Glomerular endothelial cell (primary cell): ENCODE measurements at places on chromosomes 11 and 22. TPM values are rescaled to one million over a fixed set of nuclear protein-coding genes. Genes with fewer than 3 reads are reported as not detected.

- DNase-seq, result no peak
Observed at GRCh38 chr11:35045236-35045820, 93.6 kb upstream of the CD44 start.

- DNase-seq, result no peak
Observed at GRCh38 chr11:88293931-88294330, 43.6 kb downstream of the CTSC start.

DNA sequence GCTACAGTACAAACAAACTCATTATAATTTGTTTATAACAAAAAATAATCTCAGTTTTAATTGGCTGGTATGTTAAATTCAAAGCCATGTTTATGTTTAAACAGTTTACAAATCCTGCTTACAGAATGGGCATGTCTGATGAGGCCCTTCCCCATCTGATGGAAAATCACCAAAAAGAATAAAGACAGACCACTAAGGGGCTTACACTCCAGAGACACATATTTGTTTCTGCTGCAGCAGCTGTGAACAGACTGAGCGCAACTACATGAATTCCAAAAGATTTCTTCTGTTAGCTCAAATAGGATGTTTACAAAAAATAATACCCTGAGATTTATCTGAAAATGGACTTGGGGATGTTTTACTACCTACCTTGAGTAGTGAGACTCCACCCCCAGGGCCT lies 174.7 kb upstream of the PITPNB start:
- no peak for DNase-seq

DNA sequence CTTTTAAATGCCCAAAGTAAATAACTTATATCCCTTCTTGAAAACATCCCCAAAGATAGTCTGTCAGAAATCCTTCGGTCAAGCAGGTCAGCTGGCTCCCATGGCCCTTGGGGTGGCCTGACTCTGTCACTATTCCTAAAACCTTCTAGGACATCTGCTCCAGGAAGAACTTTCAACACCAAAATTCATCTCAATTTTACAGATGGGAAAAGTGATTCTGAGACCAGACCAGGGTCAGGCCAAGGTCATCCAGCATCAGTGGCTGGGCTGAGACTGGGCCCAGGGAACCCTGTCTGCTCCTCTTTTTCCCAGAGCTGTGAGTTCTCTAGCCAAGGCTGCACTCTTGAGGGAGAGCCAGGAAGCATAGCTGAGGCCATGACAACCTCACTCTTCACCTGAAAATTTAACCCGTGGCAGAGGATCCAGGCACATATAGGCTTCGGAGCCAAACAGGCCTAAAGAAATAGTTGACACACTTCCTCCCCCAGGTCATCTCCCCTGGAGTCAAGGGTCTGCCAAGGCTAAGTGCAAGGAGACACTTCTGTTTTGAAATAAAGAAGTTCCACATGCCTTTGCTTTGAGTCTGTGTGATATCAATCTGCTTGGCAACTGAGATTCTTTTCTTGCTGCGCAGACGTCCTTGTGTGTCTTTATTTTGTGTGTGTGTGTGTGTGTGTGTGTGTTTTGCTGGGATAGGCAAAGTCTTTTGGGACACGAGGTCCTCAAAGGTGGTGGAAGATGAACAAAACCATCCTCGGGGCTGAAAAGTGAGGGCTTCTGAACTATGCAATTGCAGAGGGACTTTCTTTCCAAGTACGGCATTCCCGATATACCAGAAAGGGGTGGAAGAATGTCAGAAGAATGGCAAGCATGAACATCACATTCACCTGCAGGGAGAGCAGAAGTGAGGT lies 16.8 kb upstream of the PRG2 start:
- no peak for DNase-seq

- peak; percentile 39 for DNase-seq
Observed at GRCh38 chr22:39634530-39635405, 64.2 kb downstream of the CACNA1I start.

DNA sequence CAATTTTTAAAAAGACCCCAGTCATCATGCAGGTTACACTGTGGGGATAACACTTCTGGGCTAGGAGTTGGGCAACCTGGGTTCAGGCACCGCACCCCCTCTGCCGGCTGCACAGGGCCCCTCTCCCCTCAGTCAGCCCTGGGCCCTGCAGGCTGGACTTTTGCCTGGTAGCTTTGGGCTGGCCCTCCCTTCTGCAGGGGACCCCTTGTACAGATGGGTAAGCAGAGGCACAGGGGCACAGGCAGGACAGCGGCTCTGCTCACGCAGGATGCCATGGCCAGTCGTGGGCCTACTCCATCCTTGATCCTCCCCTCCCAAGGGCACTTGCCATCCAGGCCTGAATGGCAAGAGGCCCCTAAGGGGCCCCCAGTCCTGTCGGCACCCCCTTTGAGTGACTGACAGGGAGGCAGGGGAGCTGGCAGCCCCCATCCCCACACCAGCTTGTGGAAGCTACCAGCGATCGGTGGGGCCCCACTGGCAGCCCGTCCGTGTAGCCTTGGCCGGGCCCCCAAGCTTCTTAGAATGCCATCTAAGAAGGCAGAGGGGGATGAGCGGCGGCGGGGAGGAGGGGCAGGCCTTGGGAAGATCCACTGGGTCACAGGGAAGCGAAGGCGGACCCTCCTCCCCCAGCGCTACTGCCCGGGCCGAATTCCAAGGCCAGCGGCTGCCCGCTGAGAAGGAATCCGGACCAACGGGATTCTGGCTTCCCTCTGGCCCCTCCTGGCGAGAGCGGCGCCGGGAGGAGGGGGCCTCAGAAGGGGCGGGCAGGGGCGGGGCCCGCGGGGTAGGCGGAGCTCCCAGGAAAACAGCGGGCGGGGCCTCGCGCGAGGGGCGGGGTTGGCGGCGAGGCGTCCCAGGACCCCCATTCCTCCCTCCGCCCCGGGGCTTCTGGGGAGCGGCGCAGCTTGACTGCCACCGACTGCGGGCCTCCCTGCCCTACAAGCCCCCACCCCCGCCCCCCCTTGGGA lies 6.8 kb upstream of the CHKA start:
- DNase-seq, result no peak

RHOG gene
- 92.0 and 95.3 TPM in 2 replicates for total RNA-seq

- DNase-seq, result peak; percentile 80
Observed at GRCh38 chr11:117907276-117908108, 21.7 kb downstream of the TMPRSS13 start.

- DNase-seq, result no peak
Observed at GRCh38 chr11:106619320-106619990, 398.8 kb downstream of the GUCY1A2 start.

DNA sequence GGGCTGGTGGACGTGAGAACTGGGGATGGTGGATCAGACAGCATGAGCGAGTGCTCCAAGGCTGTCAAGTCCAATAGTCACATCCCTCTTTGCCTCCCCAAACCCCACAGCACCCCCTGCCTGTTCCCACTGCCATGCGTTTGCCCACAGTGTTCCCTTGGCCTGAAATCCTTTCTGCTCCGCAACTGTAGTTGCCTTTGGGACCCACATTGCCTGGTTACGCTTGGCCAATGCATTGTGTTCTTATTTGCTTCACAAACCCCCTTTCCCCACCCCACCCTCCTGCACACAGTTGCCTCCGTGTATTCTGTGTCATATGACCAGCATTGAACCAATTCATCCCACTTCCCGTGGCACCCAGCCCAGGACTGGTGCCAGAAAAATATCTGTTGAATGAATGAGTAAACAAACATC lies 2.1 kb upstream of the KIAA0930 start:
- DNase-seq, result no peak

DNA sequence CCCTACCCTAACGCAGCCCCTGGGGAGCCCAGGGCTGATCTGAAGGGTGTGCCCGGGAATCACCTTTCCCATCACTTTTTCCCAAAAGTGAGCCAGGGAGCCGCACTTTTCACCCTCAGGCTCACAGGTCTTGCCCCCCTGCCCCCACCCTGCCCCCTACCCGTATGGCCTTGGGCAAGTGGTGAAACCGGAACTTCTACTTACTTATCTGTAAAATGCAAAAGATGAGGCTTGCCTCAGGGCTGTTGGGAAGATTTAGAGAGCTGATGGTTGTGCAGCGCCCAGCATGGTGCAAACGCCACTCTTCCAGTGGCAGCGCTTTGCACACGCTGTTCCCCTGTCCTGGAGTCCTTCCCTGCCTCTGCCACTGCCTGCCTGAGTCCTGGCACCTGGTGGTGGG lies 8.0 kb downstream of the SYT12 start:
- DNase-seq, result no peak

GRCh38 chr11:16917941-16918340 lies 96.3 kb downstream of the PLEKHA7 start:
- DNase-seq, result no peak

CNGA4 gene
- 0.12 TPM in 1 of 2 replicates, not detected in the other for total RNA-seq

DNA sequence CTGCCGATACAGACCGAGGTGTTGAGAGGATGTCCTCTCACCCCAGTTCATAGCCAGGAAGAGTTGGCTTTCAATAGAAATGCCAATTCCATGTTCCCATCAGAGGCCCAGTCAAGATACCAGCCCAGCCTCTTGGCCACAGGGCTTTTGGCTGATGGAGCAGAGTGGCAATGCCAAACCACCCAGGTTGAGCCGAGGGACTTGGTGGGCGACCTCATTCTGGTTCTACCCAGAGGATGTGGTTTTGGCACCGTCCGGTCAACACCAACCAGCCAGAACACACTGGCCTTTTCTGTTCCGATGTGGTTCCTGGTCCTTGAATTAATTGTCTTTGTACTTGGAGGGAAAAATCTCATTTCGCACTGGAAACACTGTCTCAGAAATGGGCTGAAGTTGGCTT lies 60.5 kb downstream of the COMMD9 start:
- DNase-seq, result no peak

- no peak for DNase-seq
Observed at GRCh38 chr11:120869516-120870011, 154.3 kb upstream of the TBCEL start.
